ENCODE measurements at places on chromosomes 5 and 9.

GRCh38 chr9:121771418-121771817, 120.0 kb downstream of the DAB2IP start:
- DNase-seq = no peak

- no peak for DNase-seq
Observed at GRCh38 chr5:11658376-11658775, 245.9 kb downstream of the CTNND2 start.

DNA sequence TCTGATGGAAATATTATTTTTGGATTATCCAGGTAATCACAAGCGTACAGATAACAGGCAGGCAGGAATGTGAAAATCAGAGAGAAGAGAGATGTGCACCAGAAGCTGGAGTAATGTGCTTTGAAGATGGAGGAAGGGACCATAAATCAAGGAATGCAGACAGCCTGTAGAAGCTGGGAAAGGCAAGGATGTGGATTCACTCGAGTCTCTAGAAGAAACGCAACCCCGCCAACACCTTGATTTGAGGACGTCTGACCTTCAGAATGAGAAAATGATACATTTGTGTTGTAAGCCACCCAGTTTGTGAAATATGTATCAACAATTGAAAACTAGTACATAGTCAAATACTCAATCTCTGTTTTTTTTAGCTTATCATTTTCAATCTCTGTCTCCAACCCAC, 207.6 kb upstream of the MPDZ start:
- DNase-seq = no peak

GRCh38 chr5:85375525-85375924, 990.8 kb upstream of the EDIL3 start:
- no peak for DNase-seq

DNA sequence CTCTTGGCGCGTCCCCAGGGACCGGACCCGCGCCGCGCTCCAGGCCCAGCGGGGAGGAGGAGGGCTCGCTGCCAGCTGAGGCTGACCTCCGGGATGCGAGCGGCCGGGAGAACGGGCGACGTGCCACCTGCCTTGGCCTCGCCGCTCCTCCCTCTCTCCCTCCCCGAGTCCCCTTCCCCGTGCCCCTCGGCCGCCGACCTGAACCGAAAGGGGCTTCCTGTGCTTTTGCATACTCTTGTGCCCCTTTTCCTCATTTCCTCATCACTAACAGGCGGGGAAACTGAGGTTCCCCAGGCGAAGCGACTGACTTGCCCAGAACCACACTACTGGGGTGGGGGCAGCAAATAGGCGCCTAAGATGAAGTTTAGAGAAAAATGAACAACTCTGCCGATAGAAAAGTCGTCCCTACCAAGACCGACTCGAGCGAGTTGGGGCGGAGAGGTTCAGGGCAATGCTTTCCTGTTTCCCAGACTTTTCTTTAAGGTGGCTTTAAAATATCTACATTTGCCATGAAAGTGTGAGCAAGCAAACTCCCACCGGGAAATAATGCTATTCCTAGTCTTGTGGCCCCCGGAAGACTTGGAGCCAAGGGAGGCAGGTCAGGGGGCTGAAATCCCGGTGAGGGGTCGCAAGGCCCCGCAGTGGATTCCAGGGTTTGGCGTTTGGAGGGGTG, 580 bp upstream of the DUSP1 start:
- DNase-seq = no peak

- DNase-seq = no peak
Observed at GRCh38 chr9:30235564-30235963, 2148.9 kb upstream of the ACO1 start.

GRCh38 chr5:58933891-58934628, 351.2 kb downstream of the RAB3C start:
- DNase-seq = no peak

DNA sequence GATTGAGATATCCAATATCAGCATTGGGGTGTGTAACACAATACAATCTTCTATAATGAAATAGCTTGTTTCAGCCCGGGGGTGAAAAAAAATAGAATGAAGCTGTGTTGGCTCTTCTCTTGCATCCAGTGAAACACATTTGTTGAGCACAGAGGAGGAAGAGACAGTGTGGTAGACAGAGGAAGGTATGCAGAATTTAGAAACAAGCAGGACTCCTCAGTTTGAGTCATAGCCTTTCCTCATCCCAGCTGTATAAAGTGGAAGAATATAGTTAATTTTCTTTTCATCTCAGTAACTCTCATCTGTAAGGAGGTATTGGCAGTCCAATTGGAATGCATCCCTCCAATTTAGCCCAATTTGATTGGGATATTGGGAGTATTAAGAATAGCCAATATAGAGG, 302.2 kb upstream of the VLDLR start:
- DNase-seq = no peak

GRCh38 chr9:133855802-133856521, 117.8 kb upstream of the SARDH start:
- DNase-seq = no peak

DNA sequence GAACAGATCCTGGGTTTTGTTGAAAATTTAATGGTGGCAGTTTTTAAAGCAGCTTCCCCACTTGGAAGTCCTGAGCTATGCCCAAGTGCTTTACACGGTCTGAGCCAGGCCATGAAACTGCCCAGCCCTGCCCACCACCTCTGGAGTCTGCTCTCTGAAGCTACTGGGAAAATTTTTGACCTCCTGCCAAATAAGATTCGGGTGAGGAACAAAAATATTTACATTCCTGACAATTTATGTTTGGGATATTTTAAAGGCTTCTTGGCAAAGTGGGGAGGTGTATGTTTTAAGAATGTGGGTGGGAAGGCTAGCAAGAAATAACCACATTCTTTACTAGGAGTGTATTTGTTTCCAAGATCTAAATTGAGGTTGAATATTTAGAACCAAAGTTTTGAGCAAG, 50.0 kb downstream of the HACD4 start:
- no peak for DNase-seq

GRCh38 chr5:95741458-95741857, 10.3 kb downstream of the RHOBTB3 start:
- no peak for DNase-seq

- DNase-seq = no peak
Observed at GRCh38 chr9:126470241-126470993, 143.3 kb upstream of the LMX1B start.

DNA sequence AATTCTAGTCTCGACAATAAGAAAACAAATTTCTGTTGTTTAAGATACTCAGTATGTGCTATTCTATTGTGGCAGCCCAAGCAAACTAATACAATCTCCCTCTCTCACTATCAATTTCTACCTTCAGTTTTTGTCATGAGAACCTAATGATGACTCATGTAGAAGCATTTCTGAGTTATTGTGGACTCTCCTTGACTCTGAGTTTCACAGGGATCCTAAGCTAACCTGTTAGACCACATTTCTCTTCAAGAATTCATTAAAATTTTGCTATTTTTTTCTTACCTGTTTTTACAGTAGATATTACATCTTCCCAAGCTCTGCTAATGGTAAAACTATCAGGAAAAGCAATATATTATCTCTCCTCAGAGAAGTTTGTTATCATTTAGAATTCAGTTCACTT, 599.1 kb upstream of the TYRP1 start:
- DNase-seq = no peak

GRCh38 chr9:69715096-69715495, 42.9 kb upstream of the APBA1 start:
- no peak for DNase-seq

DNA sequence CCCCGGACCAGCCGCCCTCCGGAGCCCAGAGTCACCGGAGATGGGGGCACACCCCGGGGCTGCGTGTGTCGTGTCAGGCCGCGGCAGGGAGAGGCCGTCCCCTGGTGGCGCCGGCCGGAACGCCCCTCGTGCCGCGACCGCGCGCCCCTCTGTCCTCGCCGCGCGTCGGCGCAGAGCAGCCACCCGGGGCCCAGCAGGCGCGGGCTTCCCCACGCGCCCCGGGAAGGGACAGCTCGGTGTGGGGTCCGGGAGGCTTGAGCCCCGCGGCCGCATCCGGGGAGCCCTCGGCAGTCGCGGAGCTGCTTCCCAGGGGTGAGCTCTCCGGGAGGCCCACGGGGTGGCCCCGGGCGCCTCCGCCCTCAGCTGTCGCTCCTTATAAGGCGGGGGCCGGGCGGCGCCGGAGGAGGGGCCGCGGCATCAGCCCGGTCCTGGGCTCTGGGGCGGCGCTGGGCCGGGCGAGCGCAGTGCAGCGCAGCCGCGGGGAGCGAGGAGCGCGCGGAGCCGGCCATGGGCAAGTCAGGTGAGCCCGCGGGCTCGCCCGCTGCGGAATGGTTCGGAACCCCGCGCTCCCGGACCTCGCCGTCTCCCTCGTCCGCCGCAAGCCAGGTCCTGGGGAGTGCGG, at the start of gene GLIPR2:
TSS of gene GLIPR2 (plus strand) at position 462 of the 622 bp plus-strand sequence. CDS start at position 508, 46 bp downstream.
- peak; percentile 41 for DNase-seq

DNA sequence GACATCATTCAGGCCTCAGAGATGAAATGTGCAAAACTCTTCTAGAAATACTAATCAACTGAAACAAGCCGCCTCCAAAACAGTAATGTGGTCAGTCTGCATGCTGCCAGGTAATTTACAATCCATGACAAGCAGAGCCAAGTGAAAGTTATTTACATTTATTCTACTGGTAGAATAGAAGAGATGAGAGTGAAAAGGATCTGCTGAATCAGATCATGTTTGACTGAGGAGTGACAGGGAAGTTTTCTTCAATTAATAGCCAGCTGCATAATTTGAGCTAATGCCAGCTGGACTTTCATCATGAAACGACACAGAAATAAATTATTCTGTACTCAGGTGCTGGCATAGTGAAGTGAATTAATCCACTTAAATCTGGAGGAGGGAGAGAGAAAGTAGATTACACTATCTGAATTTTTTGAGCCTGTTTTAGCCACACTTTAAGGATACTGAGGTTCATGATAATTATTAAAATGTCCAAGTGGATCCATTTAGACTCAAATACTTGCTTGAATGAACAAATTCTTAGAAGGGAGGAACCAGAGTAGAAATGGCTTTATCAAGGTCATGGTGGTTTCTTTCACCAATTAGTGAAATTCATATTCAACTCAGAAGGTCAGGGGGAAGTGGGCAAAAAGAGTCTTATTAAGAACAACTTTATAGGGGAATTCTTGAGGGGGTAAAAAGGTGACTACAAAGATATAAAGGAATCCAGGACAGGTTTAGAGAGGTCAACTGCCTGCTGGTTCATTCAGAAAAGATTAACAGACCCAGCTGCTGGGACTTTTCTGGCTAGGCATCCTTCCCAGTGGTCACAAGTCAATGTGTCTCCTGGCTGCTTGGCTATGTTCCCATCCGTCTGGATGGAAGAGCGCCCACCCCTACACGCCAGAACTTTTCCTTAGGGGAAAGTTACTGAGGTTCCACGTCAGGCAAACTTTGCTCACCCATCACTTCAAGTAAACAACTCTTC, 350.4 kb downstream of the PDE4D start:
- DNase-seq = peak; percentile 32

DNA sequence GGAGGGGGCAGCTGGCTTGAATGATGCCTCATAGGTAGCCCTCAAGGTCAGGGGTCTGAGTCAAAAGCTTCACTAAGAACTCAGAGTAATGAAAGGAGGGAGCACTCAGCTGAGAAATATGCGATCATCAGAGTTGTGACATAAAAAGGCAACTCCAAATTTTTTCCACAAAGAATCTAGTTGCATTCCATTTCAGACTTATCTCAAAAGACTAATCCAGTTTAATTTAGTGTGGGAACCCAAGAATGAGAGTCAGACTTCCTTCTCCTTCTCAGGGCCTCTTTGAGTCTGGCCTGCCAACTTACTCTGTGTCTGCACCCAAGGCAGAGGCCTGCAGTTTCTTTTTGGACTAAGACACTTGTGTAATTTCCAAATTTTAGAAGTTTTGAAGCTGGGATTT, 34.7 kb downstream of the GABRP start:
- no peak for DNase-seq

- no peak for DNase-seq
Observed at GRCh38 chr9:35935755-35936509, 22.0 kb downstream of the OR2S2 start.

- DNase-seq = no peak
Observed at GRCh38 chr5:159017786-159018185, 81.9 kb downstream of the EBF1 start.

- DNase-seq = no peak
Observed at GRCh38 chr9:76913467-76913866, 7.6 kb upstream of the PRUNE2 start.

- no peak for DNase-seq
Observed at GRCh38 chr5:31598640-31599611, 40.0 kb upstream of the PDZD2 start.

DNA sequence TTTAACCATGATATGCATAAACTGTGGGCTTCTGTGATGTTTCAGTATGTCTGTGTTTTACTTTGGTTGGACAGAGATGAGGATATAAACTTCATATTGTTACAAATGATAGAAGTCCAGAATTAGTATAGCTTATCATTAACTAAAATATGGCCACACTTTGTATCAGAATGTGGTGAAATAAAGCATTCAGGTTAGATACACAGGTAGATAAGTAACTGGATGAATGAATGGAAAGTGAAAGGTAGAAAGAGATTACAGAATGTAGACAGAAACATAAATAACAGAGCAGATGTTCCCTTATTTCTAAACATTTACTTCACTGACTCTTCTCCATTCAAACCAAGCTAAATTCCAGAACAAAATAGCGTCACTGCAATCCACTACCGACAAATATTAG, 1033.8 kb downstream of the CDH18 start:
- DNase-seq = no peak

DNA sequence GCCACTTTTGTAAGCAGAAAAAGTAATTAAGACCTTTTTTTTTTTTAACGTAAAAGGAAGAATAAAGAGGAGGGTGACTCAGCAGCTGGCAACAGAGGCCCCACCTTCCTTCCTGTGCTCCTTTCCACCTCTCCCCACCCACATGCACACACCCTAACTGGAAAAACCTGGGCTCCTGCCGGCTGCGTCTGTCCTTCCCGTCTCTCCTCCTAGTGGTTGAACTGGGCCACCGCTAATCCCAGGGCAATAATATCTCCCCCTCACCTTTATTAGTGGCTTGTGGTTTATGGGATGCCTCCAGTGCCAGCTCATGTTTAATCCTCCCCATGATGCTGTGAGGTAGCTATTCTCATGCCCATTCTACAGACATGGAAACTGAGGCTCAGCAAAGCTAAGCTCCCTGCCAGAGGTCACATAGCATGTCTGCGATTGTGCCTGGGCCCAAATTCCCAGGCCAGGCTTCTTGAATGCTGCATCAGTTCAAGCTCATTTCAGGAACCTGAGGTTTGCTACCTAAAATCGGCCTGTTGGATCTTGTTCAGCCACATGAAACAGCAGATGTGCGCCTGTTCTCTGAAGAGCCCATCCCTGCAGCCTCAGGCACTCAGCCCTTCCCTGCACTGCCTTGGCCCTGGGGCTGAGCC, 60.9 kb upstream of the IL17B start:
- DNase-seq = no peak

DNA sequence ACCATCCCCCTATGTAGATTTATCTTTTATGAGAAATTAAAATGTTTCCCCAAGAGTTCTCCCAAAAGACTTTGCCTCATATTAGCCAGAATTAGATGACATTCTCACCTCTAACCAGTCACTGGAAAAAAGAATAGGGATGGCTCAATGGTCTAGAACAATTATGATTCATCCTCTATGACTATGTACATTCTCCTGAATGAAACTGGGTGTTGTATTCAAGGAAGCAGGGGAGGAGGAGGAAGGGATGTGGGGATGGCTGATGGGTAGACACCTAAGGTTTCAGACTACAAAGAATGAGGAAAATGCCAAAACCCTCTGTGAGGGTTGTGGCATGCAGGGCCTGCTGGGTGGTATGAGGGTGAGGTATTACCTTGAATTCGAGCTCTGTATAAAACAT, 49.5 kb upstream of the BRINP1 start:
- DNase-seq = no peak
